CD4-positive, alpha-beta T cell (primary cell): ENCODE measurements at places on chromosomes 7 and 10. TPM values are rescaled to one million over a fixed set of nuclear protein-coding genes. Genes with fewer than 3 reads are reported as not detected.
A peak's percentile ranks its signal among the peaks of the same experiment; 100 is the strongest.

- DNase-seq, result peak; percentile 78
- no peaks in the 10 kb centered on the region for H3K27me3 ChIP-seq
- H3K4me3 ChIP-seq, result peak overlapping the region; percentile 73
- no peaks in the 10 kb centered on the region for H3K36me3 ChIP-seq
These were observed 100.3 kb upstream of the SVIL start for GRCh38 chr10:29734962-29735627.

- no peaks in the 10 kb centered on the region for H3K36me3 ChIP-seq
- no peaks in the 10 kb centered on the region for H3K27me3 ChIP-seq
- H3K27ac ChIP-seq, result no peak overlapping the region
- DNase-seq, result no peak
- no peaks in the 10 kb centered on the region for H3K4me1 ChIP-seq
These were observed 62.4 kb downstream of the HIF1AN start for GRCh38 chr10:100598166-100598565.

GRCh38 chr10:132229096-132229495 is 42.3 kb downstream of the DPYSL4 start:
- H3K36me3 ChIP-seq, result no peaks in the 10 kb centered on the region
- peaks cover 43% of the 10 kb centered on the region for H3K4me1 ChIP-seq
- DNase-seq, result no peak

GRCh38 chr10:43978091-43978490 is 329.4 kb upstream of the ZNF32 start:
- H3K27me3 ChIP-seq, result no peaks in the 10 kb centered on the region
- H3K4me1 ChIP-seq, result peaks cover 5% of the 10 kb centered on the region
- H3K27ac ChIP-seq, result no peak overlapping the region
- DNase-seq, result no peak
- H3K4me3 ChIP-seq, result no peak overlapping the region
- H3K36me3 ChIP-seq, result no peaks in the 10 kb centered on the region

DNA sequence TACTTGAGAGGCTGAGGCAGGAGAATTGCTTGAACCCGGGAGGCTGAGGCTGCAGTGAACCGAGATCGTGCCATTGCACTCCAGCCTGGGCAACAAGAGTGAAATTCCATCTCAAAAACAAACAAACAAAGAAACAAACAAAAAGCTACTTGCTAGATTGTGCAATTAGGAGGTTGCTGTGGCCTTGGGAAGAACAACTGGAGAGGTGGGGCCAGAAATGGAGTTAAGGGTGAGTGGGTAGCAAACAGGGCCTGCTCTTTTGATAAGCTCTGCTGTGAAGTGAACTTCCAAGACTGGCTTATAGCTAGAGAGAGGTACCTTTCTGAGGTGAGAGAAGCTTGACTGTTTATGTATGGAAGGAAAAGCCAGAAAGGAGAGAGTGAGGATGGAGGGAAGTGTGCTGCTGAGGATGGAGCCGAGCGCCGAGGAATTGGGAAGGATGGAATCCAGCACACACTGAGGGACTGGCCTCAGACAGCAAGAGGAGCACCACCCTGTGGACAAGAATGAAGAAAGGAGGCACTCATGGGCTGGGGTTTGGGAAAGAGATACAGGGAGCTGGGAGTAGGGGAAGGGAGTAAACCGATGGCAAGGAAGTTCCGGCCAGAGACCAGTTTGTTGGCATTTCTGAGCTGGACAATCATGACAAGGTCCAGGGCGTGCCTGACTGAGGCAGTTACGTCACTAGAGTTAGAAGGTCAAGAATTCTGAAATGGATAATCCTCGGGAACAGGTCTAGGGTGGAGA is 7.0 kb upstream of the RPEL1 start:
- H3K27ac ChIP-seq, result no peak overlapping the region
- peaks cover 5% of the 10 kb centered on the region for H3K4me1 ChIP-seq
- H3K36me3 ChIP-seq, result no peaks in the 10 kb centered on the region

DNA sequence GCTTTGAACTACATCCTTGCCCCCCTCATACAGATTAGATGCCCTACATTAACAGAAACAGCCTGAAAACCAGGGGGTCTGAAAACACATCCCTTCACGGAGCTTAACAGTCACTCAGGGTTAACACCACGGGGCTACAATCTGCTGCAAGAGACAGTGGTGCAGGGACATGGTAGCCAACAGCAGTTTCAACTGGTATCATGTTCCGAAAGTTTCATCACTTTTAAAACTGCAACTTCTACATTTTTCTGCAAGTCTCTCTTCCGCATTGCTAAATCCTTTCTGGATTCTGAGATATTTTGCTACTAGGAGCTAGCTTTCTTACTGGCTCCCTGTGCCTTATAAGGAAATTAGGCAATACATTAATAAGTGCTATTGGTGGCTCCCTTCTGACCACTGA is 92.6 kb downstream of the JAZF1 start:
- DNase-seq, result no peak
- no peak overlapping the region for H3K27ac ChIP-seq
- H3K36me3 ChIP-seq, result no peaks in the 10 kb centered on the region
- H3K27me3 ChIP-seq, result no peaks in the 10 kb centered on the region

GRCh38 chr7:118151671-118152070 is 32.3 kb upstream of the LSM8 start:
- H3K4me3 ChIP-seq, result no peak overlapping the region
- no peaks in the 10 kb centered on the region for H3K4me1 ChIP-seq
- no peaks in the 10 kb centered on the region for H3K27me3 ChIP-seq
- no peaks in the 10 kb centered on the region for H3K36me3 ChIP-seq
- no peak for DNase-seq

DNA sequence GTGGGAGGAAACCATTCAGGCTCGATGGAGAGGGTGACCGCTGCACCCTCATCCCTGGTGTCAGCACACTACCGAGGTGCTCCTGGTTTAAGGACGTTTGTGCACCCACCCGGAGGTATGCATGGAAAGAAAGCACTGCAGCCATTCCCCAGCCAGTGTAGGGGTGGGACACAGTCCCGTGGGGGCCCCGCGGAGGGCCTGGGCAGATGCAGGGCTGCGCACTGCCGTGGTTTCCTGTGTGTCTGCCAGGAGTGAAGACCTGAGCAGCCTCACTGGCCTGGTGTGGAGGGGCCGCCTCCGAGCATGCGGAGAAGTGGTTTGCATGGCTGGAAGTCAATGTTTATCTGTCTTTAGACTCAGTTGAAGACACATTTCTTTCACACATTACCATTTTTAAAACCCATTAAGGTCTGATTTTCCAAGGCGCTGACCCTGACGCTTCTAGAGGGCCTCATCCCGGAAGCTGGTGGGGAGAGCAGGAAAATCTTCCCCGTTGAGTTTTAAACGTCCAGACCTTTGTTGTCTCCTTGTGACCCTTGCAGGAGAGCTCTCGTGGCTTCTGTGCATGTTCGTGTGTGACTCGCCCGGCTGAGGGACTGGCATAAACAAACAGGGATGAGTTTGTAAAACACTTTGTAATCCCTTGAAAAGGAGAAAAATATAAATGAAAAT is 188.1 kb downstream of the MGMT start:
- H3K4me1 ChIP-seq, result no peaks in the 10 kb centered on the region
- no peak overlapping the region for H3K4me3 ChIP-seq
- H3K27me3 ChIP-seq, result no peaks in the 10 kb centered on the region
- no peak overlapping the region for H3K27ac ChIP-seq

GRCh38 chr7:123622660-123623386 is 21.2 kb downstream of the ASB15 start:
- no peak overlapping the region for H3K27ac ChIP-seq
- no peaks in the 10 kb centered on the region for H3K36me3 ChIP-seq
- H3K27me3 ChIP-seq, result no peaks in the 10 kb centered on the region
- no peak for DNase-seq

GRCh38 chr10:59880971-59881510 is 25.3 kb downstream of the CCDC6 start:
- H3K36me3 ChIP-seq, result no peaks in the 10 kb centered on the region
- DNase-seq, result no peak
- no peaks in the 10 kb centered on the region for H3K27me3 ChIP-seq
- no peak overlapping the region for H3K27ac ChIP-seq

- H3K27ac ChIP-seq, result no peak overlapping the region
- no peak overlapping the region for H3K4me3 ChIP-seq
- H3K27me3 ChIP-seq, result peaks cover 8% of the 10 kb centered on the region
- H3K4me1 ChIP-seq, result no peaks in the 10 kb centered on the region
- no peaks in the 10 kb centered on the region for H3K36me3 ChIP-seq
These were observed 30.2 kb upstream of the ERCC6 start for GRCh38 chr10:49569031-49569631.

DNA sequence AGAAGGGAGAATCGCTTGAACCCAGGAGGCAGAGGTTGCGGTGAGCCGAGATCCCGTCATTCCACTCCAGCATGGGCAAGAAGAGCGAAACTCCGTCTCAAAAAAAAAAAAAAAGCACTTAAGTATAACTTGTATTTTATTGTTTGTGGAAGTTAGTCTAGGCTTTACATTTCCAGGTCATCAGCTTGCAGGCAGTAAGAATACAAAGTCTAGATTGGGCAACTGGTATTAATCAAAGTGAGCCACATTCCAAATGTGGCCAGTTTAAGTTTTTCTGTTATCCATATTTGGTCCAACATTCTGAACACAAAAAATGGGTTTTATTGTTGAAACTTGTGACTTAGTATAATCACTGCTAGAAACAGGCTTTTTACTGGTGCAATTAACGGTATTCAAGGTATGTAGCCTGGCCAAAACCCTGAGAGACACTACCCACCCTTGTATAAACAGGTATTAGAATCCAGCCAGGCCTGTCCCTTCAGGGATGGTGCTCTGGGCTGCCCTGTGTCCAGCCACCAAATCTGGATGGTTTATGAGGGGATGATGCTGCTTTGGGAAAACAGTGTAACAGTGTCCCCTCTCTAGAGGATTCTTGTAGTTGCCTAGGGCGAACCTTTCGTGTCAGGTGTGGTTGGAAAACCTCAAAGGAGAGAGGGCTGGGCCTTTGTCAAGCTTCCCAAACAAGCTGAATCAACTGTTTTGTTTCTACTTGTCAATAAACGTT is 122.1 kb upstream of the EFCAB10 start:
- H3K4me1 ChIP-seq, result peaks cover 13% of the 10 kb centered on the region
- H3K27me3 ChIP-seq, result no peaks in the 10 kb centered on the region
- no peak overlapping the region for H3K4me3 ChIP-seq
- H3K36me3 ChIP-seq, result no peaks in the 10 kb centered on the region
- no peak overlapping the region for H3K27ac ChIP-seq

- no peak overlapping the region for H3K27ac ChIP-seq
- peaks cover 24% of the 10 kb centered on the region for H3K4me1 ChIP-seq
- peak; percentile 42 for DNase-seq
- H3K27me3 ChIP-seq, result no peaks in the 10 kb centered on the region
- peak overlapping the region; percentile 71 for H3K4me3 ChIP-seq
- no peaks in the 10 kb centered on the region for H3K36me3 ChIP-seq
These were observed 8.2 kb downstream of the TFR2 start for GRCh38 chr7:100632951-100633717.

DNA sequence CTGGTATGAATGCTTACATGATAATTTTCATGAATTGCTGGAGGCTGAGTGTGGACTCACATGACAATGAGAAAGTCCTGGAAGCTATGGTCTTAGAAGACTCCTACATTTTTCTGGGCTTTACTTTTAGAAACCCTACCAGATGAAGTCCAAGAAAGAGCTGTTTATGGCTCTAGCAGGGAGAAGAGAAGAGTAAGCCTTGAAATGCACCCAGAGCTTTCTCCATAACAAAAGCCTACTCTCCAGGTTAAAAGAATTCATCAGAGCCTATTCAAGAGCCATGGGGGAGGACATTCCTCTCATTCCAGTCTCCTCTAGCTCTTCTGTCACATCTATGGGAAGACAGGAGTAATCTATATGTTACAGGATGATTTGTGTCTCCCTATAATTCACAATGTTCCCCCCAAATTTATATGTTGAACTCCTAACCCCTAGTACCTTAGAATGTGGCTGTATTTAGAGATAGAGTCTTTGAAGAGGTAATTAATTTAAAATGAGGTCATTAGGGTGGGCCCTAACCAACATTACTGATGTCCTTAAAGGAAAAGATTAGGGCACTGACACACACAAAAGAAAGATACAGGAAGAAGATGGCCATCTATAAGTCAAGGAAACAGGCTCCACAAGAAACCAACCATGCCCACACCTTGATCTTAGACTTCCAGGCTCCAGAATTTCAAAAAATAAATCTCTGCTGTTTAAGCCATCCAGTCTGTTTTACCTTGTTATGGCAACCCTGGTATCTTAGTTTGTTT is 193.8 kb upstream of the PTER start:
- H3K27me3 ChIP-seq, result no peaks in the 10 kb centered on the region
- H3K4me1 ChIP-seq, result no peaks in the 10 kb centered on the region
- no peak for DNase-seq
- no peak overlapping the region for H3K27ac ChIP-seq
- H3K36me3 ChIP-seq, result no peaks in the 10 kb centered on the region
- H3K4me3 ChIP-seq, result no peak overlapping the region

DNA sequence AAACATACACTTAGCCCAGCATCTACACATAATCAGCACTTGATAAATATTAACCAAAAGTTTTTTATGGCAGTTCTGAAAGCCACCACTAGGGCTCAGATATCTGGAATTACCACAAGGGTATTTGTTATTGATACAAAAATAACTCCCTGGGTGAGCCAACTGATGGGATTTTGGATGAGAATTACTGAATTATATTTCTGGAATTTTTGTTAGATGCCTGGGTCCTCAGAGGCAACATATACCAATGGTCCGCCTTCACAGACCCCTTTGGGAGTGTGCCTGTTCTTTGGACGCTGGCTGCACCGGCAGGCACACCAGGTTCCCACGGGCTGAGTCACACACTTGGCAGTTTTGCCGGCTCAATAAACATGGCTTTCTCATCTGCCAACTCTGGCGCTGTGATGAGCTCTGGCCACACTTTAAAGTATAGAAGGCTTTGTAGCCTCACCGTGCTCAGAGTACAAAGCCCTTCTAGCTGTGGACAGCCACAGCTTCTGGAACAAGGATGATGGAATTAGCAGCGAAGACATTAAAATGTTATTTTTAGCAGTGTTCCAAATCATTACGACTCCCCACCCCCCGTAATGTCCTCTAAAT is 24.5 kb upstream of the EEPD1 start:
- no peak overlapping the region for H3K27ac ChIP-seq
- peak; percentile 27 for DNase-seq
- H3K4me3 ChIP-seq, result no peak overlapping the region
- H3K27me3 ChIP-seq, result no peaks in the 10 kb centered on the region
- no peaks in the 10 kb centered on the region for H3K36me3 ChIP-seq
- H3K4me1 ChIP-seq, result peaks cover 17% of the 10 kb centered on the region

VSTM2A gene
- total RNA-seq, result not detected

HABP2 gene
- not detected for total RNA-seq

GIMAP6 gene
- 14.9 TPM for total RNA-seq

PDK4 gene
- total RNA-seq, result not detected

PCGF6 gene
- total RNA-seq, result 1.8 TPM
